ENCODE measurements at places on chromosomes 2 and 18. TPM values are rescaled to one million over a fixed set of nuclear protein-coding genes. Genes with fewer than 3 reads are reported as not detected.

DNA sequence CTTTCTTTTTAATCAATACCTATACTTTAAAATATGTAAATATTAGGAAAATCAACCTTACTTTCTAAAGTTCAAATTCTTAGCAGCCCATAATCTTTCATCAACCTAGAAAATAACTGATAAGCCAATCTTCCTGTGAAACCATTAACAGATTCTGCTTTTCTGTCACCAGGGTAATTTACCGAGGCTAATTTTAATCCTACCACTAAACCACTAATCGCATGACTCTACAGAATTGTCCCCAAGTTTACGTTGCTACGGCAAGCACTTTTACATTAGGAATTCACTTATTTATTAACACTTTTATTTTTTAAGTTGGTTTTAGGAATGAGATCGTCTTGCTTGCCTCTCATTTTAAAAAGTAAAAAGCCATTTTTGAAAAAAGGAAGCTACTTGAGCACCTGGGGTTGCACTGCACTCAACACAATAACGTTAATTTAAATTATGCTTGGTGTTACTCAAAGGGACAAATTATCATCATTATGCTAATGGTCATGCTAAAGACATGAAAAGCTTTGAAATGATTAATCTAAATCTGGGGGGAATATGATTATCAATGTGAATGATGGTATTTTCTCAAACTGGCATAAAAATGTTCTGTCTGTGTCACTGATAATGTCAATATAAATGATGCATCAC is 10.2 kb downstream of the ZNF516 start:
- no peak for DNase-seq

GRCh38 chr2:101622210-101623030 is 75.1 kb upstream of the MAP4K4 start:
- no peak for DNase-seq

DNA sequence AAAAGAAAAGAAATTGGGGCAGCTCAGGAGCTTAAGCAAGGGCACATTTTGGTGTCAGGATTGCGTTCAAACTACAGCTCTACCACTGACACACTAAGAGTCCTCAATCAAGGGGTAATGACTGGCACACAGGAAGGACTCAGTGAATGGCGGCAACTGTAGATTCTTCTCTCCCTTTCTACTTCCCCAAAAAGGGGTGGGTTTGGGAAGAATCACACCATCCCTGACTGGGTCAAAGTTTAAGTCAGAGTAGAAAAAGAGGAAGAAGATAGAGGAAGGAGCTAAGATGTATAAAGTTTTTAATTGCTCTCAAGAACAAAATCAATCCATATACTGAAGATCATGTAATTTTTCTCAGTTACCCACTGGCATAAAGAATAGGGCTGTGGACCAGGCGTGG is 2.6 kb downstream of the NLRC4 start:
- no peak for DNase-seq

DNA sequence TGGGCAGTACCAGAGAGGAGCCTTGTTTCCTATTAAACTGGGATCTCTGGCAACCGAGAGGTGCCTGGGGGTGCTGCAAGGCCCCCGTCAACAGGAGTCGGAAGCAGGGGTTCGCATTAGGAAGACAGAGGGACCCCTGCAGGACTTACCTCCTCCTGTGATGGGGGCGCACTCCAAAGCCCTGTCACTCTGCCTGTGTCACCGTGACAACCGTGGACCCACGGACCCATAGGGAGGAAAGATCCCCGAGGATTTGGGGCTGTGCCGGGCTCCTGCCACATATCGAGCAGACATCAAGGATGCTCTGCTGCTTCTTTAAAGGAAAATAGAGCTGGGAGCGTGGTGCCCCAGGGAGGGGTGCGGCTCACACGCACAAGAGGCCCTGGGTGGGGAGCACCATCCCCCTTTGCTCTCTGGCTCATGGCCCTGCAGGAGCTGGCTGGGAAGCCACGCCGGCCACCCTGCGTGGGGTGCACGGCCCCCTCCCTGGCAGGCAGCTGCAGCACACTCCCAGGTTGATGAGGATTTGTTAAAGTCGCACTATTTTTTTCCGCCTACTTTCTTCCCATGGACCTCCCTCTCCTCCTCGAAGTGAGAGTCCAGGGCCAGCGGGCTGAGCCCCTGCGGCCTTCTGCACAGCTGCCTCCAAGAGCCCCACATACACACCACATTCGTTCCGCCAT is 167.5 kb downstream of the TWIST2 start:
- DNase-seq, result peak; percentile 31

- DNase-seq, result no peak
Measured at GRCh38 chr18:45764000-45764686, 40.2 kb downstream of the SLC14A1 start.

GRCh38 chr2:134912361-134912760 is 6.3 kb upstream of the CCNT2 start:
- DNase-seq, result no peak

GRCh38 chr2:72291059-72291458 is 143.4 kb upstream of the CYP26B1 start:
- DNase-seq, result no peak

DNA sequence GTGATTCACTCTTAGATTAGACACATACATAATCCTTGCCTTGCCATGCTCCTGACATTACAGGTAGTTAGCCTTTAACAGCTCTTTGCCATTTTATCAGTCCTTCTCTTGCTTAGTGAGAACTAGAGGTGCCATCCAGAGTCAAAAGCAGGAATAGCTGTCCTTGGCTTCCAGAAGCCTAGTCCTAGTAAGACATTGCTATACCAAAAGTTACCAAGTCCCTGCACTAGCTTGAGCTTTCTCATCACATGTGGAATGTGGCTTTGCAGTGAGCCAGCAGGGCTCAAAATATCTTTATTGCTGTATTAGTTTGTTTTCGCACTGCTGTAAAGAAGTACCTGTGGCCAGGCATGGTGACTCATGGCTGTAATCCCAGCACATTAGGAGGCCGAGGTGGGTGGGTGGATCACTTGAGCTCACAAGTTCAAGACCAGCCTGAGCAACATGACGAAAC is 104.7 kb upstream of the NOSTRIN start:
- DNase-seq, result peak; percentile 82

GRCh38 chr18:26440644-26441043 is 107.7 kb downstream of the KCTD1 start:
- no peak for DNase-seq

Gene RAB6C
- not detected for total RNA-seq

Gene DHRS9
- 5.7 TPM for total RNA-seq

Gene ITM2C
- 564 TPM for total RNA-seq
